NB4 (cell line): ENCODE measurements at places on chromosomes 3 and 15.

- DNase-seq, result no peak
Observed at GRCh38 chr15:93497291-93497690, 408.3 kb upstream of the RGMA start.

DNA sequence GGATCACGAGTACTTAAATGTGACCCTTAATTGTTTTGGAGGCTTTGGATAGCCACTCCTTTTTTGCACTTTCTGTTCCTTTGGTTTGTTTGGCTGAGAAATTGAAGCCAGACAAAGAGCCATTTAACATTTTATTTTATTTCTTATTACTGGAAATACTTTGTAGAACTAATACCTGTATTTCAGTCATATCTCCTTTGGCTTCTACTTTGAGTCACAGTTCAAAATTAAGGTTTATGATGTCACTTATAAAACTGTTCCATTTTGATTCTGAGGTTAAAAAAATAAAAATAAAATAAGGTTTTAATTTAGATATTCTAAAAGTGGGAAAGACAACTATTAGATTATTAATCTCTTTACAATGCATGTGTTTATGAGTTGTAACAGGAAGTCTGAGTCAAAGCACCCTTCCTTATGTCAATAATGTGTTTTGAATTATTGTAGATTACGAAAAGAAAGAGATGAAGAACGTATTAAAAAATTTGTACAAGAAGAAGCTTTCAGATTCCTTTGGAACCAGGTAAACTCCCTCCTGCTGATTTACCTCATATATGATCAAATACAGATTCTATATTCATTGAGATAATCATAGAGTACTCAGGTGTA, 16.9 kb upstream of the NXPE3 start:
- no peak for DNase-seq

GRCh38 chr15:41852736-41853590, 14.3 kb downstream of the PLA2G4B start:
- DNase-seq, result no peak

GRCh38 chr3:143791386-143791785, 56.9 kb downstream of the SLC9A9 start:
- DNase-seq, result no peak

DNA sequence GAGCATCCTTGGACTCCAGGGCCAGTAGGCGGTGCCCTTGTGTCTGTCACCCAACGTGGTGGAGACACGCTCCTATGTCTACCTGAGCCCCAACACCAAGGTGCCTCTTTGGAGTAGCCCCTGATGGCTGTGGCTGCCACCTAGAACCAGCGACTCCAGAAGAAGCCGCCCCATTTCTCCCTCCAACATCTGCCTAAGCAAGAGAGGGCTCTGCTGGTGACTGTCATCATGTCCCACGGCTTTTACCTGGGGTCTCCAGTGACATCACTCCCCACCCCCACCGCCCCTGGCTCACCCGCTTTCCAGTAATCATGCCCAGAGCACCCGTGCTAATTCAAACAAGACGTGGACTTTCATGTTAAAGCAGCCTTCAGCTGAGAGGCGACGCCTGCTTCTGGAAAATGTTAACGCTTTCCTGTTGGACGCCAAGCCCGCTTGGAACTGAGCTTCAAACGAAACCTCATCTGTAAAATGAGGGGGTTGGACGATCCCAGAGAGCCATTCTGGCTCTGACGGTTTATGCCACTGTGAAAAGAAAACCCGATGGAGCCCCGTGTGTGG, 57.0 kb downstream of the ISG20 start:
- no peak for DNase-seq

GRCh38 chr3:185029086-185029485, 123.8 kb downstream of the C3orf70 start:
- DNase-seq, result no peak

GRCh38 chr3:16860234-16860633, 24.5 kb upstream of the PLCL2 start:
- no peak for DNase-seq

DNA sequence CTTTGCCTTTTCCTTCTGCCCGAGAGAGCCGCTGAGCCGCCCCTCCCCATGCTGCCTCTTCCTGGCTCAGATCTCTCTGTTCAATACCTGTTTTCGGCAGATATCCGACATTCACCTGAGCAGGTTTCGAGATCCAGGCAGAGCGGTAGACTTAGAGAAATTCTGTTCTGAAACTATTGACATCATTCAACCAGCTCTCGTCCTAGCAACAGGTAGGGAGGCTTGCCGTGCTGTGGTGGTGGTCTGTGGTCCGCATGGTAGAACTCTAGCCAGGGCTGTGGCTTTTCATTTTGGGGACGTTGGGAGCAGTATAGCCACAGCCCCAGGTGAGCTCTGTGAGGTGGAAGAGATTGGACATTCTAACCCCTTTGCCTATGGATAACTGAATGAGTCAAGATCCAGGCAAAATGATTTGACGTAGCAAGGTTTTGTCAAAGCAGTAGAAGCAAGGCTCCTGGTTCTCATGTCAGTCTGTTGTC, 810 bp downstream of the TMEM62 start:
- DNase-seq, result no peak
